Karpas-422 (cell line): ENCODE measurements at places on chromosomes 16 and 17. TPM values are rescaled to one million over a fixed set of nuclear protein-coding genes. Genes with fewer than 3 reads are reported as not detected.

TRPV2 gene
- 14.2 and 30.1 TPM in 2 replicates for total RNA-seq

DNA sequence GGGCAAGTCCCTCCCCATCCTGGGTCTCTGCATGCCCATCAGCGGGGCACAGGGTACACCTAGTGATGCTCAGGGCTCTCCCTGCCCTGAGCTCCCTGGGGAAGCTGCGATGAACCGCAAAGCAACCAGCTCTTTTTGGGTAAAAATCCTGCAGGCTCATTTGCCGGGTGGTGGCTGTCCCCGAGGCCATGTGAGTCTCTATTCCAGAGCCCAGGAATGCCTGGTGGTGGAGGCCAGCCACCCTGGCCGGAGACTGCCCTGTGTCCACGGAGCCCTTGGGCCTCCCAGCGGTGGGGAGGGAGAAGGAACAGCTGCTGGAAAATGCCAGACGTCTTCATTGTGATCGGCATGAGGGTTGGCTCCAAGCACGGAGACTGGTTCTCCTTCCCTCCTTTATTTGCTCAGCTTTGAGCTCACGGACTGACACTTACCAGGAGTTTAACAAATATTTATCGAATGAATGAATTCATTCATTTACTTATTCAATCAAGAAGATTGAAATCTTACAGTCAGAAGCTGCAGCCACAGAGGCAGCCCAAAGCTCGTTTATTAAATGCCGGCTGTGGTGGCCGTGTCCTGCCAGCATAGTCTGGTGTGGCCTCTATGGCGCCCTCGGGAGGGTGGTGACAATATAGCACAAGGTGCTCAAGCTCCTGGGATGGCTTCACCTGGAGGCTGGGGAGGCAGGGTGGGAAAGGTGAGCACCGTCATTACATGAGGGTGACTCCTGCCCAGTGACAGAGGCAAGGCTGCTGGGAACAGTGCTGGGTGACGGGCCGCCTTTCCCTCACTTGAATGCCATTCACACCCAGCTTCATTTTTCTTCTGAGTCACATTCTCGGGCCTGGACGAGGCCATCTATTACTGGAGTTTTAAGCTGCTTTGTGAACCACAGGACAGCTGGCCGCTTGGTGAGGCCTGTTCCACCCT, 31.1 kb upstream of the JPH3 start:
- peak; percentile 66 for DNase-seq
- no peaks in the 10 kb centered on the region for H3K36me3 ChIP-seq
- no peak overlapping the region for H3K4me3 ChIP-seq
- H3K4me1 ChIP-seq: no peaks in the 10 kb centered on the region

DNA sequence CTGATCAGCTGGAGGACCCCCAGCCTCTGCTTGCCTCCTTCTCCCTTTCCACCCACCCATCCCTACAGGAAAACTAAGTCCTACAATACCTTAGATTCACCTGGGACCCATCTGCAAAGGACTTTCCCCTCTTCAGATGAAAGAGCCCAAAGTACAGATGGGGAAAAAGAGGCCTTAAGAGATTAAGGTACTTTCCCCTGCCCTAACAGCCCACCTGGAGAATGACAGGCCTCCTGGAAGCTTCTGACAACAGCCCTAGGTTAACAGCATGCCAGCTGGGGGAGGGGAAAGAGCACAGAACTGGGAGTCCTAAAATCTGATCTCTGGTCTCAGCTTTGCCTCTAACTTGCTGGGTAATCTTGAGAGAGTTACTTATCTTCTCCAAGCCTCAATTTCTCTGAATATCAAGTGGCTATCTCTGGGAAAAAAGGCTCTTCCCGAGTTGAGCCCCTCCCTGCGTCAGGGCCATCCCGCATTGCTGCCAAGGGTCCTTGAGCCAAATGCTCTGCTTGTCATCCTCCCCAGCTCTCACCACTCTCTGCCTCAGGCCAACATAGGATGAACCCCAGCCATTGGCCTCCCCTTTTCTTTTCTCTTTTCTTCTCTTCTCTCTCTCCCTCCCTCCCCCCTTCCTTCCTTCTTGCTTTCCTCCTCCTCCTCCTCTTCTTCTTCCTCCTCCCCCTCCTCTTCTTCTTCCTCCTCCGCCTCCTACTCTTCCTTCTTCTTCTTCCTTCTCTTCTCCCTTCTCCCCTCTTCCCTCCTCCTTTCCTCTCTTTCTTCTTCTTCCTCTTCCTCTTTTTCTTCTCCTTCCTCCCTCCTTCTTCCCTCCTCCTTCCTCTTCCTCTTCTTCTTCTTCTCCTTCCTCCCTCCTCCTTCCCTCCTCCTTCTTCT, 22.5 kb upstream of the SP6 start:
- peaks cover 14% of the 10 kb centered on the region for H3K4me1 ChIP-seq
- H3K27ac ChIP-seq: no peak overlapping the region
- H3K36me3 ChIP-seq: no peaks in the 10 kb centered on the region

DNA sequence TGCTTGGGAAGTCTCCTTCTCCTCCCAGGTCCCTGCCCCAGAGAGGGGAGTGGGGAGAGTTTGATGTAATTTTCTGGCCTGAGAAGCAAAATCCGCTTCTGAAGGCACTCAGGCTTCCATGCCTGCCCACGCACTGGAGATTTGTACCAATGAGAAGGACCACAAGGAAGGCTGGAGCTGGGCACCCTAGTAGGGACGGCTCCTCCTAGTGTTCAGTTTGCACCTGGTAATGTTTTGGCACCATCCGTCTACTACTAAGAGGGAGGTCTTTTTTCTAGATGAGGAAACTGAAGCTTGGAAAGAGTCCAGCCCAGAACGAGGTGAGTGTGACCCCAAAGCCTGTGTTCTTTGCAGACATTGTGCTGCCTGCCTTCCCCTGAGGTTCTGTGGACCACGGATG, 83.6 kb upstream of the NLRP1 start:
- no peak overlapping the region for H3K27ac ChIP-seq
- no peaks in the 10 kb centered on the region for H3K27me3 ChIP-seq
- DNase-seq: peak; percentile 60
- H3K36me3 ChIP-seq: no peaks in the 10 kb centered on the region
- no peaks in the 10 kb centered on the region for H3K4me1 ChIP-seq
- H3K4me3 ChIP-seq: no peak overlapping the region
